ENCODE measurements at places on chromosomes 1 and 21.
A peak's percentile ranks its signal among the peaks of the same experiment; 100 is the strongest.

- H3K36me3 ChIP-seq: peaks cover 6% of the 10 kb centered on the region
- no peaks in the 10 kb centered on the region for H3K27me3 ChIP-seq
- H3K27ac ChIP-seq: no peak overlapping the region
- DNase-seq: no peak
- H3K4me3 ChIP-seq: no peak overlapping the region
Measured at GRCh38 chr1:108584428-108584856, 24.5 kb downstream of the EEIG2 start.

- no peak overlapping the region for H3K4me3 ChIP-seq
- no peaks in the 10 kb centered on the region for H3K27me3 ChIP-seq
- no peak overlapping the region for H3K27ac ChIP-seq
- no peak for DNase-seq
- no peaks in the 10 kb centered on the region for H3K4me1 ChIP-seq
Measured at GRCh38 chr1:239868058-239868832, 223.4 kb upstream of the FMN2 start.

DNA sequence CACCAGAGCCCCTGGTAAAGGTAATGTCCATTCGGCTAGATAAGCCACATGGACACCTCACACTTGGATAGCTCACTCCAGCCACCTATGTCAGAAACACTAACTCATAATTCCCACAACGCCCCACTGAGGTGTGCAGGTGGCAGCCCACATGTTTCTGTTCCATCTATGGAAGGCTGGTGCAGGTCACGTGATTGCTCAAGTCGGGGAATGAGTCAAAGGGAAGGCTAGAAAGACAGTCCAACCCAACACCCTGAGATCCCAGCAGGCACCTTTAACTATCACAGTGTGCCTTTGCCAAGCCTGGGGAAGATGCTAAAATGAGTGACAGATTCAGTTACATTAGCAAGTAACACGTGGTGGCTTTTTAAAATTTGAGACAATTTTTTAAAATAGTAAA lies 45.3 kb upstream of the KCNE1 start:
- H3K27ac ChIP-seq: no peak overlapping the region
- H3K4me1 ChIP-seq: no peaks in the 10 kb centered on the region
- H3K36me3 ChIP-seq: peaks cover 8% of the 10 kb centered on the region
- H3K4me3 ChIP-seq: no peak overlapping the region
- H3K27me3 ChIP-seq: no peaks in the 10 kb centered on the region
- no peak for DNase-seq

DNA sequence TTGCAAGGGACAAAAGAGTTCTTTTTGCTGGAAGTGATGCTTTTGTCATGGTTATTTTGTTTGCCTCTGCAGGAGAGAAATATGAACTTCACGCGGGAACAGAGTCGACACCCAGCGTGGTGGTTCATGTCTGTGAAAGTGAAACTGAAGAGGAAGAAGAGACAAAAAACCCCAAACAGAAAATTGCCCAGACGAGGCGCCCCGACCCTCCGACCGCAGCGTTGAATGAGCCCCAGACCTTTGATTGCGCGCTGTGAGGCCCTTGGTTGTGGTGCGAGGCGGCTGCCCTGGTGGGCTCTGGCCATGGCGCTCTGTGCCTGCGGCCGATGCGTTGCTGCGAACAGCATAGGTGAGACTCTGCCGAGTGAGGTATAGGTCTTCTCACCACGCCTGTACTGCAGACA lies 20.9 kb upstream of the NCMAP start:
- peak; percentile 64 for DNase-seq
- H3K4me3 ChIP-seq: peak overlapping the region; percentile 88
- H3K27ac ChIP-seq: peak overlapping the region; percentile 94
- no peaks in the 10 kb centered on the region for H3K27me3 ChIP-seq
- peaks cover 10% of the 10 kb centered on the region for H3K36me3 ChIP-seq

- peaks cover 7% of the 10 kb centered on the region for H3K27me3 ChIP-seq
- H3K4me3 ChIP-seq: peak overlapping the region; percentile 74
- H3K36me3 ChIP-seq: no peaks in the 10 kb centered on the region
- peak overlapping the region; percentile 96 for H3K27ac ChIP-seq
- H3K4me1 ChIP-seq: peaks cover 9% of the 10 kb centered on the region
- peak; percentile 63 for DNase-seq
Measured at GRCh38 chr21:42414928-42415769, 11.4 kb downstream of the UBASH3A start.

- DNase-seq: no peak
- peaks cover 6% of the 10 kb centered on the region for H3K36me3 ChIP-seq
- H3K4me3 ChIP-seq: no peak overlapping the region
- H3K27ac ChIP-seq: no peak overlapping the region
- H3K27me3 ChIP-seq: no peaks in the 10 kb centered on the region
- peaks cover 22% of the 10 kb centered on the region for H3K4me1 ChIP-seq
Measured at GRCh38 chr1:43951021-43951985, 4.6 kb downstream of the IPO13 start.

GRCh38 chr1:219123036-219123435 lies 50.6 kb upstream of the LYPLAL1 start:
- H3K4me1 ChIP-seq: no peaks in the 10 kb centered on the region
- H3K36me3 ChIP-seq: no peaks in the 10 kb centered on the region
- no peak overlapping the region for H3K27ac ChIP-seq
- peaks cover 2% of the 10 kb centered on the region for H3K27me3 ChIP-seq
- H3K4me3 ChIP-seq: no peak overlapping the region

- no peak overlapping the region for H3K27ac ChIP-seq
- no peak overlapping the region for H3K4me3 ChIP-seq
Measured at GRCh38 chr1:47593013-47593568, 155.2 kb downstream of the FOXD2 start.

DNA sequence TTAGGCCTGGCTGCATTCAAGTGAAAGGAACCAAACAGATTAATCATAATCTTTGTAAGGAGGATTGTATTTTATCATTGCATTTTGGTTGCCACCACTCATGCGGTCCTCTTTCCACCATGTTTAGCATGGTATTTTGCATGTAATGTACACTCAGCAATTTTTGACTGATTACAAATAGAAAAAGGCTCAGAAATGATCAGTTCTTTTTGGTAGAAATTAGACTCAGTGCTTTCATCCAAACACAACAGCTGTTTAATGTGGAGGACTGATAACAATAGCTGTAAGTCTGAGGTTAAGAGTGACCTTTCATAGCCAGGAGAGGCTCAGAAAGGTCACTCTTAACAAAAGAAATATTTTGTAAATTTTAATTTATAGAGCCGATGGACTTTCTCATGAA lies 25.3 kb upstream of the DPH5 start:
- H3K4me1 ChIP-seq: peaks cover 42% of the 10 kb centered on the region
- no peaks in the 10 kb centered on the region for H3K27me3 ChIP-seq
- H3K36me3 ChIP-seq: peaks cover 8% of the 10 kb centered on the region
- H3K27ac ChIP-seq: peak overlapping the region; percentile 79

GRCh38 chr1:236687273-236687672 lies 974 bp downstream of the ACTN2 start:
- DNase-seq: no peak
- H3K4me1 ChIP-seq: peaks cover 6% of the 10 kb centered on the region
- H3K27ac ChIP-seq: no peak overlapping the region

DNA sequence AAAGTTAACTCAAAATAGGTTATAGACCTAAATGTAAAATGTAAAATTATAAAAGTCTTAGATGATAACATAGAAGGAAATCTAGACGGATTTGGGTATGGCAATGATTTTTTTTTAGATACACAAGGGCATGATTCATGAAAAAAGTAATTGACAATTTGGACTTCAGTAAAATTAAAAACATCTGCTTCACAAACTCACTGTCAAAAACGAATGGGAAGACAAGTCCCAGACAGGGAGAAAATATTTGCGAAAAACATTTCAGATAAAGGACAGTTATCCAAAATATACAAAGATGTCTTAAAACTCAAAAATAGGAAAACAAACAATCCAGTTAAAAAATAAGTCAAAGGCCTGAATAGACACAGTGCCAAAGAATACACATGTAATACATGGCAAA lies 9.7 kb upstream of the PTGS2 start:
- no peaks in the 10 kb centered on the region for H3K36me3 ChIP-seq
- H3K4me3 ChIP-seq: no peak overlapping the region
- DNase-seq: no peak
- no peak overlapping the region for H3K27ac ChIP-seq
- peaks cover 7% of the 10 kb centered on the region for H3K27me3 ChIP-seq
- no peaks in the 10 kb centered on the region for H3K4me1 ChIP-seq

DNA sequence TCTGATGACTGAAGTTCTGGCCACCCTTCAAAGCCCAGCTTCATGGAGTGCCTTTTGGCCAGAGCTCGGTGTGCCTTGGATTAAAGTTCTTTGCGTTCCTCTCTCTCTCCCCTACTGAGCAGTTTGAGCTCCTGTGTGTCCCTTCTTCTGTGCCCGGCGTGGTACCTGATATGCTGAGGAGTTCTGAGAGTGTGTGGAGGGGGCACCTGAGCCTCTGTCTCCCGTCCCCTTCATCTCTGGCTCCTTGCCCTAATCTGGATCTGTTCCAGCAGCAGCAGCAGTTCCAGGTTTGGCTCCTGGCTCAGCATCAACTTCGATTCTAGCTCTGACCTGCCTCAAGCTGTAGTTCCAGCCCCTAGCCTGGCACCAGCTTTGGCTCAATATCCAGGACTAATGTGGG lies 25.1 kb upstream of the MYCL start:
- no peak for DNase-seq
- H3K4me3 ChIP-seq: no peak overlapping the region
- H3K4me1 ChIP-seq: peaks cover 16% of the 10 kb centered on the region
- H3K27ac ChIP-seq: peak overlapping the region; percentile 9
- H3K27me3 ChIP-seq: no peaks in the 10 kb centered on the region

GRCh38 chr1:232423591-232423990 lies 206.3 kb downstream of the SIPA1L2 start:
- no peaks in the 10 kb centered on the region for H3K36me3 ChIP-seq
- H3K4me3 ChIP-seq: no peak overlapping the region
- no peak for DNase-seq
- no peak overlapping the region for H3K27ac ChIP-seq
- H3K27me3 ChIP-seq: no peaks in the 10 kb centered on the region
- H3K4me1 ChIP-seq: no peaks in the 10 kb centered on the region

DNA sequence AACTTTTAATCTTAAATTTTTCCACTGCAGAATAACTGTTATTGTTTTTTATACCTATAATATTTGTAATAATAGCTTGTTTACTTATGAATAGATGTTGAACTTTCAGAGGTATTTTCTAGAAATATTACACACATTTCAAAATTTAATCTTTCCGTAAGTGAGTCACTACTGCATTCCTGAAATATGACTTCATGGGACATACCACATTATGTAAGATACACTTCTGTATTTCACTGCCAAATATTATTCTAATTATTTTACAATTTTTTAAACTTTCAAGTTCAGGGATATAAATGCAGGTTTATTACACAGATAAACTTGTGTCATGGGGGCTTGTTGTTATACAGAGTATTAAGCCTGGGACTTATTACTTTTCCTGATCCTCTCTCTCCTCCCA lies 2220.5 kb downstream of the NCAM2 start:
- no peak overlapping the region for H3K4me3 ChIP-seq
- H3K27me3 ChIP-seq: no peaks in the 10 kb centered on the region
- H3K27ac ChIP-seq: no peak overlapping the region

DNA sequence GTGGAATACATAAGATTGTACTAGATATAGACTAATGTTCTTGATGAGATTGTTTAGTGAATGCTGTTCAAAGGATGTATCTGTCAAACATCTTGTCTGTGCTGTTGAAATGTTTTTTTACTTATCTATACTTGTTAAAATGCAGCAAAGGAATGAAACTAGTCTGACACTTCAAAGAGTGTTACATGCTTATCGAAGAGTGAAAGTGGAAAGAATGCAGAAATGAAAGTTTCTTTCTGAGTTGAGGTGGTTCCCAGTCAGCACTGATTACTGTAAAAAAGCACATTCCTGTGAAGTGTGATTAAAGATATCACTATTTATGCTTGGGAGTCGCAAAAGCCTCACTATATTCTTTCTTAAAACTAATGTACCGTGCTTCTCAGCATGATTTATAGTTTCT lies 1225.2 kb downstream of the NCAM2 start:
- H3K27me3 ChIP-seq: no peaks in the 10 kb centered on the region

GRCh38 chr1:5509664-5510452 lies 482.4 kb downstream of the NPHP4 start:
- H3K4me3 ChIP-seq: no peak overlapping the region
- DNase-seq: peak; percentile 82
- no peaks in the 10 kb centered on the region for H3K4me1 ChIP-seq
- H3K27ac ChIP-seq: no peak overlapping the region

DNA sequence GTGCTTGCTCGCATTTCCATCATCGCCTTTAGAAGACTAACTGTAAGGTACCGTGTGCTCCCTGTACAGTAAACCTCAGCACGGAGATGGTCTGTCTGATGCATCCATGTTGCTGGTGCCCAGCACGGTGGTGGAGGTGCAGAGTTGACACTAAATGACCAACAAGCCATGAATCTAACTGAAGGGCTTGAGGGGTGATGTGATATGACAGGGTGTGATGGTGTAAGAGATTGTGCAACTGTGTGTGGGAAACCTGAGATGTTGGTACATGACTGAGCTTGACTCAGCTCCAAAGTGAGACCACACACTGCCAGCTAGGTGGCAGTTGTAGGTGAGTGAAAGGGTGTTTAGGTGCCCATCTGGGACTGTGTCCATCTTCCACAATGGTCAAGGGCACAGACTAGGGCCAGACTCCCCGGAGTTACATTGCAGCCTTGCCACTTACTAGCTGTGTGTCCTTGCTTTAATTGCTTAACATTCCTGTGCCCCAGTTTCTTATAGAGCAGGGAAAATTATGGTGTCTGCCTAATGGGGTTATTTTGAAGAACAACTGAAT lies 21.4 kb downstream of the SLC2A1 start:
- H3K27me3 ChIP-seq: no peaks in the 10 kb centered on the region
- DNase-seq: no peak
- peaks cover 85% of the 10 kb centered on the region for H3K4me1 ChIP-seq
- H3K27ac ChIP-seq: peak overlapping the region; percentile 96
- H3K36me3 ChIP-seq: peaks cover 45% of the 10 kb centered on the region

DNA sequence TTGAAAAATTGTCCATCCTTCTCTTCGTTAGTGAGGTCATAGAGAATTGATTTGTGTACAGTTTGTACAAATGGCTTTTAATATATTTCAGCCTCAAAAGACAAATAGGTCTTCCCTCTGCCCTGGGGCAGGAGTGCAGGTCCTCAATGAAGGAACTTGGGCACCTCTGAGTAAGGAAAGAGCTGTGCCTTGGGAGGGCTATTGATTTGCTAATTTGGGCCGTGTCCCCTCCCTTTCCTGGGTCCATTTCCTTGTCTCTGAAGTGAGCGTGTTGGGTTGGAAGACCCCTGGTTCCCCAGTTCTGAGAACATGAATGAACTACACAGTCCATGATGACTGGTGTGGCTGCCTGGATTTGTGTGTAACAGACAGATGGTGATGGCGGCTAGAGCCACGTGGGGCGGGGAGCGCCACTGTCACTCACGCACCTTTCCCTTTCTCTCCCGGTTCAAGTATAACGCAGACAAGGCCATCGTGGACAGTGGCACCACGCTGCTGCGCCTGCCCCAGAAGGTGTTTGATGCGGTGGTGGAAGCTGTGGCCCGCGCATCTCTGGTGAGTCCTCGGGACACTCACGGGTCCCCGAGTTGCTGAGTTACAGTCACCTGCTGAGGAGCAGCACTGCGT lies 71.0 kb upstream of the FAM3B start:
- no peak for DNase-seq
- no peak overlapping the region for H3K27ac ChIP-seq
- H3K4me1 ChIP-seq: peaks cover 9% of the 10 kb centered on the region
- peaks cover 39% of the 10 kb centered on the region for H3K36me3 ChIP-seq
- no peak overlapping the region for H3K4me3 ChIP-seq
- no peaks in the 10 kb centered on the region for H3K27me3 ChIP-seq

GRCh38 chr1:200520735-200521134 lies 99.8 kb downstream of the KIF14 start:
- no peaks in the 10 kb centered on the region for H3K36me3 ChIP-seq
- H3K4me1 ChIP-seq: no peaks in the 10 kb centered on the region
- DNase-seq: no peak
- H3K27me3 ChIP-seq: peaks cover 1% of the 10 kb centered on the region
- H3K4me3 ChIP-seq: no peak overlapping the region

GRCh38 chr1:201791779-201792173 lies 37.2 kb upstream of the IPO9 start:
- no peak overlapping the region for H3K4me3 ChIP-seq
- no peak for DNase-seq
- H3K27me3 ChIP-seq: peaks cover 3% of the 10 kb centered on the region
- H3K27ac ChIP-seq: no peak overlapping the region
